ENCODE measurements at places on chromosomes 12 and 14.

GRCh38 chr12:91133871-91134270, 22.6 kb upstream of the LUM start:
- DNase-seq, result no peak

DNA sequence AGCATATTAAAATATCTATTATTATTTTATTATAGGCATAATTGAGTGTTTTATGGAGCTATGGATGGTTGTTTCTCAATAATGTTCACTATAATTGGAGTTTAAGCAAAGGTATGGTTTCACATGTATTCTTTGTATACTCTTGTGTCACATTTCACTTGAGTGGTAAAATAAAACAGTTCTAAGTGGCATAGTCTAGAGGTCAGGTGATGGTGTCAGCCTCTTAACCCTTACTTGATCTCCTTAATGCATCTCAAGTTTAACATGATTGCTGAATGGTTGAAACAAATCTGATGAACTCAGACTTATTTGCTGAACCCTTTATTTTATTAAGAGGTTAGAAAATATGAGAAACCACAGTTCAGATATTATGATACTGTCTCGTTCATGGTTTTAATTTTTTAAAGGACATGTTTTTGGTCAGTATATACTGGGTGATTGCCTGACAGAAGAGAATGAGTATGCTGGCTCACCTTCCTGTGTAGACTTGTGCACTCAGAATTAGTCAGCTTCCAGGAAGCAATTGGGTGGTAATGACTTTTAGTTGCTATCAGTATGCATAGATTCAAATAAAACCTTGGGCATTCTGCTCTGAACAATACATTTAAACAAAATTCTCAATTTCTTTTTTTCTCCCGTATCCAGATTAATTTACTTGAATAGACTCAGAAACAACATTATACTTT, 464.6 kb downstream of the PCNX1 start:
- no peak for DNase-seq

GRCh38 chr14:56555921-56556570, 23.6 kb upstream of the TMEM260 start:
- DNase-seq, result no peak

GRCh38 chr14:53780051-53780555, 176.5 kb downstream of the BMP4 start:
- DNase-seq, result no peak

DNA sequence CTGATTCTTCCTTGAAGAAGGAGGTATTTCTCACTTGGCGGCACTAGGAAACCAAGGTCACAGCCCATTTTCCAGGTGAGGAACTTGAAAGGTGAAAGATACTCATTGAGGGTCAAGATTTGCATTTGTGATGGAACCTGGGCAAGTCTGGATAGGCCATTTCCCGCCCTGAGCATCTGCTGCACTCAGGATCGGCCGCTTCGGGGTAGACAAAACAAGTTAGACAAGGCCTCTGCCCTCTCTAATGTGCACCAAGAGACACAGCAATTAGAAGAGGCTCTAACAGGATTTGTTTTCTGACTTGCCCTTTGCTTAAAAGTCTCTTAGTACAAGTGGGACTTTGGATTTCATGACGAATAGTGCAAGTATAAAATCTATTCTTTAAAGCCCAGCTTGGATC, 167.2 kb downstream of the KTN1 start:
- DNase-seq, result no peak

- no peak for DNase-seq
Measured at GRCh38 chr12:82898441-82898840, 211.7 kb downstream of the TMTC2 start.

DNA sequence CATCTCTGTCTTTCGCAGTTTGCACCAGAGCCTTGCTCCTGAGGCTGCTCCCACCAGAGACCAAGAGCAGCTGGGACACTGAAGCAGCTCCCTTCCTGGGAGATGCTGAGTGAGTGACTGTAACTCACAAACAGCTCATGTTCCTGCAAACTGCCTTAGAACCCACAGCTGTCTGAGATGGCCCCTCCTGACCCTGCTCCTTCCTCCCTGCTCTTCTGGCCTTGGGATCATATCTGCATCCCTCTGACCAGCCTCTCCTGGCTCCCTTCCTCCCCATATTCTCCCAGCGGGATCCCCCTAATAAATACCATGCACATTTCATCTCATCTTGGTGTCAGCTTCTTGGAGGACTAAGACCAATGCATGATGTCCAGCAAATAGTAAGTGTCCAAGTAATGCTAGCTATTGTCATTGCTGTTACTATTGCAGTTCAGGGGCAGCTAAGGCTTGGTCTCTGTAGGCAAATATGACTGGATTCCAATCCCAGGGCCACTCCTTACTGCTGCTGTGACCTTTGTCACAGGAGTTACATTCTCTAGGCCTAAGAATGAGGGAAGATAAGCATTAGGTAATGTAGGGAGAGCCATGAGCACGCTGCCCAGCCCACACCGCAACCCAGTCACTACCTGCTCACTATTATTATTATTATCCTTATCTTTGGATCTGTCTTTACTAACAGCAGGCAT, 47.9 kb downstream of the SYNE3 start:
- DNase-seq, result no peak

GRCh38 chr14:81802341-81802740, 268.7 kb upstream of the SEL1L start:
- DNase-seq, result no peak

DNA sequence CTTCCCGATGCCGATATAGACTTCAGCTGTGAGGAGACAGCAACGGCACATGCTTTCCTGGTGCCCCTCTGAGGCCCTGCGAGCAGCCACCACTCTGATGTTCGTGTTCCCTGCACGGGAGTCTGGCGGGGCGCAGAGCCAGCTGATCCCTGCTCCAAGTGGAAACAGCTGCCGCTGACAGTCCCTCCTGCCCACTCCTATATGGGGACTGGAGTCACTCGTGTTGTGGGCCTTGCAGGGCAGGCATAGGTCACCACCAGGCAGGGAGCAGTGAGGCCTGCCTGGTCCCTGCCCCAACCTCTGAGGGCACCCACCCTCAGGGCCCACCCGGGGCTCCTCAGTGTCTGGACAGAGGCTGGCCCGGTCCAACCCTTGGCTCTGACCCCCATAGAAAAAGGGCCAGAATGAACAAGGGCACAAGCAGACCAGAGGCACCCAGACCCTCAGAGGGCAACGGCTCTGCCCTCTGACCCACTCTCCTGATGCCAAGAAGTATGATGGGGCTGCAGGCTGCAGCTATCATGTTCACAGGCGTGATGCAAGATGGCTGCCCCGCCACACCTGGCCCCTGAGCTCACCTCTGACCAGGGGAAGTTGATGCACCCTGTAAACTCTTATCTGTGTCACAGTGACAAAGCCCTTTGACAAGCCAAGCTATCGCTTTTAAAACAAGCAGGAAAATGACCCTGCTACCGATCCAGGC, 181.6 kb downstream of the CALM1 start:
- DNase-seq, result no peak

- DNase-seq, result no peak
Measured at GRCh38 chr14:34912182-34912581, 37.0 kb upstream of the BAZ1A start.

GRCh38 chr12:228846-229200, 14.9 kb upstream of the SLC6A12 start:
- DNase-seq, result no peak

GRCh38 chr14:22535126-22535525, 53.9 kb downstream of the DAD1 start:
- DNase-seq, result no peak

GRCh38 chr12:28025821-28026505, 53.4 kb upstream of the PTHLH start:
- DNase-seq, result no peak

GRCh38 chr12:74415633-74416032, 122.0 kb upstream of the ATXN7L3B start:
- DNase-seq, result no peak

GRCh38 chr12:21843795-21844194, 69.3 kb upstream of the KCNJ8 start:
- DNase-seq, result no peak

DNA sequence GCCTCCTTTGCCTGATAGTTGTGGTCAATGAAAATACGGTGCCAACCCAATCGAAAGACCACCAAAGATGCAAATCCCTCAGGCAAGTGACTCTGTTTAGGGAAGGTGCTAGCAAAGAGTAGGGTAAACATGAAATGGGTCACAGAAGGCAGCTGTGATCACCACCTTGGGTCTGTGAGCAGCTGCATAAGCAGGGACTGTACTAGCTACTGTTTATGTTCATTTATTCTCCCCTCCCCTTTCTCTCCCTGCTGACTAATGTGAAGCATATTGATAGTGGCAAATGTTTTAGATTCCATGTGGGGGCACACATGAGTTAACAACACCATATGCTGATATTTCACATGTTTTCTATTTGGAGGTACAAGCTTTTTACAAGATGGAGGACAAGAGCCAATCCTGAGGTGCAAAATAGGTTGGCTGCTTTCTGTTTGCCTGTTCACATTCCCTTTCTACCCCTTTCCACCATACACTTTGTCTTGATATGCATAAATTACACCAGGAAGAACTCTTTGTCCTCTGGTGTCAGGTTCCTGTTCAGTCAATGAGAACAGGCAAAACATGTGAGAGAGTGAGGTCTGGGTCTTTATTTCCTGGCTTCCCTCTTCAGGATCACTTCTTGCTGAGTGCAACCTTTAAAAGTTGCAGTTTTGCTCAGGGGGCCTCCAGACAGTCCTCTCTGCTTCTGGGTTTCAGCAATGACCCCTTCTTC, 71.1 kb downstream of the AVPR1A start:
- DNase-seq, result no peak

DNA sequence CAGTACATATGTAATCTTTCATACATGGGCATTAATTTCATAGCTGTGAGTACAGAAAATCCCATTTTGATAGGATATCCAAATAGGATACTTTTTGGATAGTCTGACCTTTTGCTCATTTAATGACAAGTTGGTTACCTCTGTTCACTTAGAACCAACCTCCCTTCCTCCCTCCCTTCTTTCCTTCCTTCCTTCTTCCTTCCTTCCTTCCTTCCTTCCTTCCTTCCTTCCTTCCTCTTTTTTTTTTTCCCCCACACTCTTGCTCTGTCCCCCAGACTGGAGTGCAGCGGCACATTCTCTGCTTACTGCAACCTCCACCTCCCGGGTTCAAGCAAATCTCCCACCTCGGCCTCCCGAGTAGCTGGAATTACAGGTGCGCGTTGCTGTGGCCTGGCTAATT, 162.9 kb downstream of the FUT8 start:
- no peak for DNase-seq

- DNase-seq, result no peak
Measured at GRCh38 chr12:33438025-33438772, 1.4 kb downstream of the SYT10 start.
